ENCODE measurements at places on chromosomes 7 and 10. TPM values are rescaled to one million over a fixed set of nuclear protein-coding genes. Genes with fewer than 3 reads are reported as not detected.

EXOC6 gene
- 24.9 TPM for total RNA-seq

MAGI2 gene
- total RNA-seq: 12.8 TPM

SLC39A12 gene
- 0.29 TPM for total RNA-seq

AKR1C4 gene
- not detected for total RNA-seq

- H3K4me3 ChIP-seq: no peak overlapping the region
- no peaks in the 10 kb centered on the region for H3K27me3 ChIP-seq
- peaks cover 23% of the 10 kb centered on the region for H3K36me3 ChIP-seq
- no peak for DNase-seq
These were observed 3.2 kb downstream of the IDI2 start for GRCh38 chr10:1022413-1022812.
